CD14-positive monocyte (primary cell): ENCODE measurements at places on chromosomes 2 and 18. TPM values are rescaled to one million over a fixed set of nuclear protein-coding genes. Genes with fewer than 3 reads are reported as not detected.

- H3K4me1 ChIP-seq, result no peaks in the 10 kb centered on the region
- H3K36me3 ChIP-seq, result no peaks in the 10 kb centered on the region
- DNase-seq, result peak; percentile 48
- H3K27me3 ChIP-seq, result no peaks in the 10 kb centered on the region
- no peak overlapping the region for H3K27ac ChIP-seq
Measured at GRCh38 chr2:165401285-165401852, 68.1 kb upstream of the CSRNP3 start.

- H3K36me3 ChIP-seq, result peaks cover 30% of the 10 kb centered on the region
- no peak overlapping the region for H3K4me3 ChIP-seq
- no peaks in the 10 kb centered on the region for H3K27me3 ChIP-seq
- DNase-seq, result no peak
- no peak overlapping the region for H3K27ac ChIP-seq
Measured at GRCh38 chr2:74003494-74004211, 18.9 kb downstream of the TET3 start.

GRCh38 chr2:158799181-158799580 lies 4.1 kb downstream of the DAPL1 start:
- no peaks in the 10 kb centered on the region for H3K4me1 ChIP-seq
- DNase-seq, result no peak
- H3K4me3 ChIP-seq, result no peak overlapping the region
- H3K36me3 ChIP-seq, result no peaks in the 10 kb centered on the region
- H3K27me3 ChIP-seq, result no peaks in the 10 kb centered on the region

DNA sequence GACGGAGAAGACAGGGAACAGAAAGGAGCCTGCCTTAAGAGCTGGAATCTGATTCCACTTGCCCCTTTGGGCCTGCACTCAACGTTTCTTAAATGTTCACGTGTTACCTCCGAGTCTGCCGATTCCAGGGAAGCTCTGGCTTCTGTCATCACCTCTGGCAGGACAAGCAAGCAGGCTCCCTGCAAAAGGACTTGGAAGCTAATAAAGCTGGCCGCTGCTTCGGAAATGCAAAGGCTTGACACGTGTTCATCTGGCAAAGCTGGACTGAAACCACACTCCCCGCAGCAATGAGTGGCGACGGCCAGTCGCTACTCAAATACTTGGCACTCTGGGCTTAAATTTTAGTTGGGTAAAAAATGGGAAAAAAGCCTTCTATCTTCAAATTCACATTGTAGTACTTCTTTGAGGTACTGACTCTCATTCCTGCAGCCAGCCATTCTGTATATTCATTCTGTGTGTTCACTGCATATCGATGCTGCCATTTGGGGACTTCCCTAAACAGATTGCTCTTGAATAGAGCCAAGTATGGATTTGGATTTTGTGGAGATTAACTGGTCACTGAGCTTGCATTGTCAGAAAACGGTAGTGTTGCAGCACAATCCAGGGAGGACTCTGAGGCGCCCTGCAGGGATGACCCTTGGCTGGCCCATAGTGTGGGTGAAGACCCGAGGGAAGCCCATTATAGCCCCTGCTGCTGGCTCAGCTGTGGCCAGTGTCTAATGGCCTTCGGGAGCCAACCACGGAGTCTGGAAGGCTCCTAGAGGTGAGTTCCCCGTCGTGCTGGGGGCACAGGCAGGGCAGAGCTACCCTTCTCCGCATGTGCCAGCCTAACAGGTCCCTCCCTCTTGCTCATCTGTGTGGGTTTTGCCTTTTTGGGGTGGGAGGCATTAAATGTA lies 231.5 kb downstream of the PRKCE start:
- DNase-seq, result no peak
- no peaks in the 10 kb centered on the region for H3K36me3 ChIP-seq
- no peaks in the 10 kb centered on the region for H3K27me3 ChIP-seq

Gene FAM124B
- 1.3 and 1.8 TPM in 2 replicates for polyA plus RNA-seq

- no peak for DNase-seq
- H3K4me1 ChIP-seq, result peaks cover 25% of the 10 kb centered on the region
- H3K36me3 ChIP-seq, result no peaks in the 10 kb centered on the region
- no peaks in the 10 kb centered on the region for H3K27me3 ChIP-seq
- H3K4me3 ChIP-seq, result peak overlapping the region; percentile 59
- peak overlapping the region; percentile 12 for H3K27ac ChIP-seq
Measured at GRCh38 chr2:184765112-184765895, 167.0 kb downstream of the ZNF804A start.

- H3K27me3 ChIP-seq, result no peaks in the 10 kb centered on the region
- no peaks in the 10 kb centered on the region for H3K36me3 ChIP-seq
- no peak overlapping the region for H3K27ac ChIP-seq
- no peak for DNase-seq
- no peaks in the 10 kb centered on the region for H3K4me1 ChIP-seq
Measured at GRCh38 chr2:95761556-95761955, 169.8 kb downstream of the TRIM43 start.

DNA sequence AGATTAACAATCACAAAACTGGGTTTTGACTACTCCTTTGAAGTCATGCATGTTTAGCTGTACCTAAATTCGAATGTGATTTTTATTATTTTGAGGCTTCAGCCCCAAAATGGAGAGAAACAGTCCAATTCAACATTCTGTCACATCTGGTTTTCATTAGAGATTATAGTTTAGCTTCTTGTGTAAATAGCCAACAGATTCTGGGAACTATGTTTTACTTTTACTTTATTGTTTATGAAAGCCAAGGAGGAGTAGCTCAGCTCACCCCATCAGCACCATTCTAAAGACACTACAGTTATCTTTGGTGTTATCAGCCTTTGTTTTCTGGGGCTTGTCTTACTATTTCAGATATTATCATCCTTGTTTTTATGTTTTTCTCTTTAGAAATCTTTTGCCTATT lies 465.0 kb upstream of the CWC22 start:
- no peaks in the 10 kb centered on the region for H3K4me1 ChIP-seq
- no peaks in the 10 kb centered on the region for H3K27me3 ChIP-seq
- H3K4me3 ChIP-seq, result no peak overlapping the region
- no peak overlapping the region for H3K27ac ChIP-seq
- H3K36me3 ChIP-seq, result no peaks in the 10 kb centered on the region

GRCh38 chr2:134087371-134087921 lies 166.4 kb upstream of the MGAT5 start:
- H3K27me3 ChIP-seq, result no peaks in the 10 kb centered on the region
- DNase-seq, result no peak
- no peaks in the 10 kb centered on the region for H3K4me1 ChIP-seq

Gene CGREF1
- polyA plus RNA-seq, result not detected

Gene DES
- 2.4 TPM for polyA plus RNA-seq

DNA sequence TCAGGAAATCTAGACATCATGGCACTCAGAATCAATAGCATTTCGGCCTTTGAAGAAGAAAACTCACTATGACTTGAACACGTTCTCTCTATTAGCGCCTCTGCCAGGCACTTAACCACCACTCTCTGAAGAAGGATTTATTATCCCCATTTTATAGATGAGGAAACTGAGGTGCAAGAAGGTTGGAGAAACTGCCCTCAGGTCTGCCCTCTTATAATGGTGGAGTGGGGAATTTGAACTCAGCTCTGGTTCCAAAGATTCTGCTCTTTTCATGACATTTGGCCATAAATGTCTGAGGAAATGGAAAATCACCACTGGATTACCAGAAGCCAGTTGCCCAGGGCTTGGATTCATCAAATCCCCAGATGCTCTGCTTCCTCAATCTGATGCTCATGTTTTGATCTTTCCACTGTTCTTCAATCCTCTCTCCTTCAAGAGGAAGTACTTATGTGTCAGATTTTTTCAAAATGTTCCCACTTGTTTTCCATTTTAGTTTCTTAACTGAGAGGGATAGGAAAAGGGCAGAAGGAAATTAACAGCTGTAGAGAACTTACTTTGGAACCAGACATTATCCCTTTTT lies 68.1 kb downstream of the ANTXR1 start:
- DNase-seq, result peak; percentile 34
- H3K27me3 ChIP-seq, result no peaks in the 10 kb centered on the region
- no peaks in the 10 kb centered on the region for H3K36me3 ChIP-seq
- peaks cover 46% of the 10 kb centered on the region for H3K4me1 ChIP-seq
- H3K27ac ChIP-seq, result no peak overlapping the region
- H3K4me3 ChIP-seq, result no peak overlapping the region

GRCh38 chr2:102193074-102193473 lies 6.3 kb downstream of the IL1RL2 start:
- H3K4me3 ChIP-seq, result no peak overlapping the region
- H3K27ac ChIP-seq, result no peak overlapping the region
- H3K36me3 ChIP-seq, result no peaks in the 10 kb centered on the region
- H3K4me1 ChIP-seq, result peaks cover under 1% of the 10 kb centered on the region
- DNase-seq, result no peak

DNA sequence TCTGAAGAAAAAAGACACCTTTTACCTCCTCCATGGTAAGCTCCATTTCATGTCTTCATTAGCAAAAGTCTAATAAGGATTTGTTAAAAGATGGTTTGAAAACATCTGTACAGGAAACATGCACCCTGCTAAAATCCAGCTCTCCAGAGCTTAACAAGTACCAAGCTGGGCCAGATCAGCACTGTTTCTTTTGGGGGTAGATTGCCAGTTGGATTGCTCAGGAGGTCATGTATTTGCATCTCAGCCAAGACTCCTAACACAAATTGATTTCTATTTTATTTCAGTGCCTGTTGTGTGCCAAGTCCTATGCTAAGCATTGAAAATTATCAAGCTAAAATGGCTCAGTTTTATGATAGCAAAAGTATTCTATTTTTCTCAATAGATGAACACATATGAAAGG lies 3.4 kb upstream of the TMEM182 start:
- no peak overlapping the region for H3K27ac ChIP-seq
- no peak for DNase-seq
- no peaks in the 10 kb centered on the region for H3K27me3 ChIP-seq
- no peaks in the 10 kb centered on the region for H3K4me1 ChIP-seq
- H3K4me3 ChIP-seq, result no peak overlapping the region

Gene ASB18
- not detected in 2 replicates for polyA plus RNA-seq

GRCh38 chr18:49169037-49169521 lies 218.3 kb upstream of the SMAD7 start:
- no peak for DNase-seq
- H3K27ac ChIP-seq, result no peak overlapping the region
- H3K27me3 ChIP-seq, result no peaks in the 10 kb centered on the region
- no peak overlapping the region for H3K4me3 ChIP-seq

Gene VWC2L
- polyA plus RNA-seq, result not detected in 2 replicates

Gene SLC19A3
- not detected for polyA plus RNA-seq

Gene PTPRM
- polyA plus RNA-seq, result 0.66 TPM

DNA sequence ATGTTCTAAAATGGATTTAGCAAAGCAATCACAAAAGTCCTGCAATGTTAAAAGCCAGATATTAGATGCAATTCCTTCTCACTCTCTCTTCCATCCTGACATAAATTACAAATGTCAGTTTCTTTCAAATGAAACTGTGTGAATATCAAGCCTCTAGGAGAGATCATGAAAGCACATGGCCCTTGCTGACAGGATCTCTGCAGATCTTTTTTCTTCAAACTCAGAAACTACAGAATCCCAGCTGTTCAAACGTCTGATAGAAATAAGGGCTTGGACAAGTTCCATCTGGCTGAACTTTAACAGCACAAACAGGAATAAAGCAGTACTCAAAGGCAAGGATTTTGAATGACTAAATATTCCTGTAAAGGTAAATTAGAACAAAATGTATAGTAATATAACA lies 47.6 kb downstream of the PDE1A start:
- no peaks in the 10 kb centered on the region for H3K36me3 ChIP-seq
- no peak overlapping the region for H3K27ac ChIP-seq
- no peak for DNase-seq
- H3K27me3 ChIP-seq, result no peaks in the 10 kb centered on the region
- no peak overlapping the region for H3K4me3 ChIP-seq
- no peaks in the 10 kb centered on the region for H3K4me1 ChIP-seq

- no peak for DNase-seq
- H3K27me3 ChIP-seq, result no peaks in the 10 kb centered on the region
- H3K36me3 ChIP-seq, result no peaks in the 10 kb centered on the region
- no peak overlapping the region for H3K4me3 ChIP-seq
Measured at GRCh38 chr18:28792404-28793086, 615.6 kb upstream of the CDH2 start.

Gene RAB1A
- 110 TPM for polyA plus RNA-seq

Gene ASXL3
- not detected in 2 replicates for polyA plus RNA-seq

Gene DSG3
- not detected for polyA plus RNA-seq

- DNase-seq, result no peak
- peak overlapping the region; percentile 53 for H3K4me3 ChIP-seq
- H3K36me3 ChIP-seq, result peaks cover 34% of the 10 kb centered on the region
Measured at GRCh38 chr18:46008531-46008930, 41.4 kb upstream of the EPG5 start.

DNA sequence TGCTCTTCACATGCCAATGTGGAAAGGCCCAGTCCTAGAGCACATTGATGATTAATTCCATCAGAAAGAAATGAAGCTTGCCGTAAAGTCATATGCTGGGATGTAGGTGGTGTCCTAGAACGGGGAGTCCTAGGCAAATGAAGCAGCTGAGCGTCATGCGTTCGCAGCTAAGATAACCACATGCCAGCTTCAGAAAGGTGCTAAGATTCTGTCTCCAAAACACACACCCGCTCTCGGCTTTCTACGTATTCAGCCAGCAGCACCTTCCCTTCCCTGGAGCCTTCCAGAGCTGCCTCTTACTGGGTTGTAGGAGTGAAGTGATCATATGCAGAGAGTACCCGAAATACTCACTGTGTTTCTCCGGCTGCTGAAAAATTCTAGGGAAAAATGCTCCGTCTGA lies 421.6 kb upstream of the ID2 start:
- no peak for DNase-seq
- no peaks in the 10 kb centered on the region for H3K27me3 ChIP-seq
- no peak overlapping the region for H3K27ac ChIP-seq
- no peaks in the 10 kb centered on the region for H3K36me3 ChIP-seq
- H3K4me3 ChIP-seq, result no peak overlapping the region

- H3K4me3 ChIP-seq, result no peak overlapping the region
- H3K36me3 ChIP-seq, result no peaks in the 10 kb centered on the region
- H3K27me3 ChIP-seq, result no peaks in the 10 kb centered on the region
- H3K27ac ChIP-seq, result no peak overlapping the region
- H3K4me1 ChIP-seq, result no peaks in the 10 kb centered on the region
- no peak for DNase-seq
Measured at GRCh38 chr2:150689590-150689989, 202.1 kb upstream of the RND3 start.

GRCh38 chr2:233818639-233819621 lies 35.4 kb downstream of the HJURP start:
- no peak for DNase-seq
- peaks cover 4% of the 10 kb centered on the region for H3K4me1 ChIP-seq
- no peaks in the 10 kb centered on the region for H3K36me3 ChIP-seq
- no peak overlapping the region for H3K4me3 ChIP-seq
